ENCODE measurements at places on chromosomes 7 and 10.

- DNase-seq, result no peak
- no peak overlapping the region for H3K4me3 ChIP-seq
- H3K36me3 ChIP-seq, result no peaks in the 10 kb centered on the region
- H3K27me3 ChIP-seq, result no peaks in the 10 kb centered on the region
- H3K27ac ChIP-seq, result no peak overlapping the region
- no peaks in the 10 kb centered on the region for H3K4me1 ChIP-seq
Observed at GRCh38 chr10:24642921-24643678, 80.6 kb downstream of the ARHGAP21 start.

DNA sequence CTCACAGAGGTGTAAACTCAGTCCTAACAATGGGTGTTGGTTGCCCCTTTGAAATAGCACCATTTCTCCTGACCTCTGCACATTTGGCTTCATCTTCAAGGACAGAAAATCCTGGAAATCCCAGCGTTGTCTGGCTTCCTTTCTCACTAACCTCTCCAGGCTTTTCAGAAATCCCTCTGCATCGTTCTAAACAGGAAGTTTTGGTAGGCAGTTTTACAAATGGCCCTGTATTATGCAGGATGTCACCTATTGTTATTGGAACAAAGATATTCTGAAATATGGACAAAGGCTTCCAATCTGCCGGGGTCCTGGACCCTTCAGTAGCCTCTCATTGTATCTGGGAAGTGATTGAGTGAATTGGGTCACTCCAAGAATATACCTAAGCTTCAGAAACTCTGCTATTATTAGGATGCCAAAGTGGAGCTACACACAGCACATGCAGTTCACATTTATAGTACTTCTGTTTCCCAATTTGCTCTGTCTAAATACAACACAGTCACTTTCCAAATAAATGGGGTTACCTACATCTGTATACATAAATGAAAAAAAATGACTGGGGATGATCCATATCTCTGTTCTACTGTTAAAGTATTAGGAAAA is 134.8 kb upstream of the KLF6 start:
- H3K27me3 ChIP-seq, result no peaks in the 10 kb centered on the region
- H3K36me3 ChIP-seq, result no peaks in the 10 kb centered on the region
- DNase-seq, result no peak
- no peak overlapping the region for H3K4me3 ChIP-seq
- H3K27ac ChIP-seq, result no peak overlapping the region

- H3K27me3 ChIP-seq, result no peaks in the 10 kb centered on the region
- no peak for DNase-seq
- H3K4me1 ChIP-seq, result no peaks in the 10 kb centered on the region
- no peak overlapping the region for H3K4me3 ChIP-seq
- H3K27ac ChIP-seq, result no peak overlapping the region
Observed at GRCh38 chr10:60298408-60299389, 91.0 kb downstream of the ANK3 start.

DNA sequence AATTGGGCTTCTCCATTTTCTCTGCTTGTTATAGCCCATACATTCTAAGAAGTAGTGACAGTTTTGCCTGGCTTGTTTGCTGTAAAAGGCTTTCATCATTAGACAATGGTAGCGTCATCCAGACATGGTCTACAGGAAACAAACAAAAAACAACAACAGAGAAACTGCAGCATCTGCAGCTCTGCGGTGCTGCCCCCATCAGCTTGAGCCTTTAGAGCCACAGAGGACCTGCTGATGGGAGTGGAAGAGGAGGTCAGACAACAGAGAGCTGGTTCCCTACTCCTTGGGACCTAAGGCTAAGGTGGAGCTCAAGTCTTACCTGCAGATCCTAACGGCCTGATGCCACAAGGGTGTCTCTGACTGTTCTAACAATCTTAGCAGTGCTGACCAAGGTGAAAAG is 3.1 kb downstream of the INA start:
- H3K36me3 ChIP-seq, result no peaks in the 10 kb centered on the region
- no peak overlapping the region for H3K27ac ChIP-seq
- no peak overlapping the region for H3K4me3 ChIP-seq
- H3K4me1 ChIP-seq, result peaks cover 4% of the 10 kb centered on the region
- peaks cover 68% of the 10 kb centered on the region for H3K27me3 ChIP-seq

- no peak overlapping the region for H3K27ac ChIP-seq
- no peaks in the 10 kb centered on the region for H3K27me3 ChIP-seq
- peaks cover 4% of the 10 kb centered on the region for H3K4me1 ChIP-seq
- H3K36me3 ChIP-seq, result no peaks in the 10 kb centered on the region
- no peak for DNase-seq
- no peak overlapping the region for H3K4me3 ChIP-seq
Observed at GRCh38 chr7:85160223-85160622, 26.6 kb downstream of the SEMA3D start.

DNA sequence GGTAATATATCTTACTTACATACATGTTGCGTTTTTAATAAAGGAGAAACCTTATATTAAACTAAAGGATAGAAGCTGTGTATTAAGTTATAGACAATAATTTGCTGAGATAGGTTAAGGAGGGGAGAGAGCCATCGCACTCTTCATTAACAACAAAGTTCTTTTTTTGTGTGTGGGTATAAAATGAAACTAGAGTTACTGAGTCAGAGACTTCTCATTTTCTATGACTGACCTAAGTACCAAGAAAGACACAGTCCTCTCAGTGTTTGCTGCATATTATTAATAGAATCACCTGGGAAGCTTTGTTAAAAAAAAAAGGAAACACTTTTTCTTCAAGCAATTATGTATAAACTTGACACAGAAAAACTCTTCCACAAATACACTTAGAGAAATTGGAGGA is 31.4 kb downstream of the FEZF1 start:
- no peaks in the 10 kb centered on the region for H3K4me1 ChIP-seq
- no peaks in the 10 kb centered on the region for H3K36me3 ChIP-seq
- DNase-seq, result no peak
- no peak overlapping the region for H3K27ac ChIP-seq
- no peak overlapping the region for H3K4me3 ChIP-seq
- H3K27me3 ChIP-seq, result no peaks in the 10 kb centered on the region

DNA sequence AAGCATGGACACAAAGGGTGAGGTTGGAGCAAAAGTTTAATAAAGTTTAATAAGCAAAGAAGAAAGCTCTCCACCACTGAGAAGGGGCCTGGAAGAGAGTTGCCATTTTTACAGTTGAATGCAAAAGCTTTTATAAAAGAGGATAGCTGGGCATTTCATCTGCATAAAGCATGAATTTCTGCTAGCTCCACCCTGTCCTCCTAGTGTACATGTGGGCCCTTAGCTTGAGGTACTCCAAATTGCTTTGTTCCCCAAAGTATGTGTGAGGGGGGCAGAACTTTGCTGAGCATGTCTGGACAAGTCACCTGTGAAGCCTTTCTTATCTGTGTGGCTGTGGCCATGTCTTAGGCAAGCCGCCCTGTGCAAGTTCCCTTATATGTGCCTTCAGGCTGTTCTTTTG is 22.6 kb upstream of the CROT start:
- H3K4me3 ChIP-seq, result no peak overlapping the region
- no peaks in the 10 kb centered on the region for H3K27me3 ChIP-seq
- no peak overlapping the region for H3K27ac ChIP-seq
- peaks cover 18% of the 10 kb centered on the region for H3K36me3 ChIP-seq

- no peak overlapping the region for H3K27ac ChIP-seq
- H3K4me1 ChIP-seq, result no peaks in the 10 kb centered on the region
- no peak overlapping the region for H3K4me3 ChIP-seq
- no peak for DNase-seq
- no peaks in the 10 kb centered on the region for H3K27me3 ChIP-seq
- no peaks in the 10 kb centered on the region for H3K36me3 ChIP-seq
Observed at GRCh38 chr7:71657386-71657785, 525.4 kb downstream of the GALNT17 start.

DNA sequence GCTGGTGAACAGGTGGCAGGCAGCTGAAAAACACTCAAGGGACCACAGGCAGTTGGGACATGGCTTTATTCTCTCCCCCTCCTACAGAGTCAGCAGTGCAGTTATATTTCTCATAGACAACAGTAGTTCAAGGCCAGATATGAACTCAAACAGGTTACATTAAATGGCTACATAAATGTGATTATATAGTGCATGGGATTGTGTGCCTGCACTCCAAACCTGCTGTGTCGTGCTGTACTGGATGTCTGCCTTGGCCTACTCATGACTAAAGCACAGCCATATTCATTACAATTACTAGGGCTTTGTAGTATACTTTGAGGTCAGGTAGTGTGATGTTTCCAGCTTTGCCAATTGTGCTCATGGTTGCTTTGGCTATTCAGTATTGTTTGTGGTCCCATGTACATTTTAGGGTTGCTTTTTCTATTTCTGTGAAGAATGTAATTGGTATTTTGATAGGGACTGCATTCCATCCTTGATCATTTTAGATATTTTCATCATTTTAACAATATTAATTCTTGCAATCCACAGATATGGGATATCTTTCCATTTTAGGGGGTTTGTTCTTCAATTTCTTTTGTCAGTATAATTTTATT is 393.6 kb downstream of the CNTNAP2 start:
- no peak for DNase-seq
- H3K27me3 ChIP-seq, result no peaks in the 10 kb centered on the region

GRCh38 chr7:152402384-152403250 is 33.2 kb downstream of the KMT2C start:
- H3K4me3 ChIP-seq, result no peak overlapping the region
- no peaks in the 10 kb centered on the region for H3K27me3 ChIP-seq
- peaks cover 11% of the 10 kb centered on the region for H3K4me1 ChIP-seq
- H3K36me3 ChIP-seq, result peaks cover 12% of the 10 kb centered on the region
- DNase-seq, result no peak

DNA sequence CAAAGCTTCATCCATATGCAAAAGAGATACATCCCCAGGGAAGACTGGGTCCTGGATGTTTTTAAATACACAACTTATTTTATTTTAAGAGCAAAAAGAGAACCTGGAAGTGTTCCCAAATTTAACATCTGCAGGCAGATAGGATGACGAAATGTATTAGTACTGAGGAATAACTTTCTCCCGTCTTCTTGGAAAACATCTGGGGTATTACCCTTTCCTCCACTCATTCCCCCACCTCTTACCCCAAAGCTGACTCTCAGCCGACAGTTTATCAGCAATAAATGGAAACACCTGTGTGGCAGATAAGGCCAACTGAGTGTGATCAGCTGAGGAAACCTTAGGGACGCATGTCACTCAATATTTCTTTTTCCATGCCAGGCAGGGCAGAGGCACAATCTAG is 435.6 kb upstream of the NPVF start:
- no peak overlapping the region for H3K4me3 ChIP-seq
- H3K36me3 ChIP-seq, result no peaks in the 10 kb centered on the region
- no peak overlapping the region for H3K27ac ChIP-seq
- H3K27me3 ChIP-seq, result peaks cover 4% of the 10 kb centered on the region
- DNase-seq, result no peak
- H3K4me1 ChIP-seq, result no peaks in the 10 kb centered on the region

DNA sequence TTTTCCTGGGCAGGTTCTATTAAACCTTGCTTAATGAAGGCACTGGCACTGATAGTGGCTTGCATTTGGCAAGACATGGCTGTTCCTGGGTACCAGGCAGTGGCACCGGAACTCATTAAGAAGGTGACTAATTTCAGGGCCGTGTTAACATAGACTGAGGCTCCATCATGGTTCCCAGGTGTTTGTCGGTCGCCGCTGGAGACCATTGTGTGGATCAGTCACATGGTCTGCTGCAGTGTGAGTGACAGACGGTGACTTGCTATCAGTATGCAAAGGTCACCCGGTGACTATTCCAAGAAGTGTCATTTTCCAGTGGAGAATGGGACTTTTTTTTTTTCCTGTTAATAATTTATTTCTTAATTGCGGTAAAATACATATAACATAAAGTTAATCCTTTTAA is 106.3 kb downstream of the INSYN2A start:
- H3K4me1 ChIP-seq, result no peaks in the 10 kb centered on the region
- H3K36me3 ChIP-seq, result no peaks in the 10 kb centered on the region
- H3K4me3 ChIP-seq, result no peak overlapping the region
- no peak for DNase-seq

DNA sequence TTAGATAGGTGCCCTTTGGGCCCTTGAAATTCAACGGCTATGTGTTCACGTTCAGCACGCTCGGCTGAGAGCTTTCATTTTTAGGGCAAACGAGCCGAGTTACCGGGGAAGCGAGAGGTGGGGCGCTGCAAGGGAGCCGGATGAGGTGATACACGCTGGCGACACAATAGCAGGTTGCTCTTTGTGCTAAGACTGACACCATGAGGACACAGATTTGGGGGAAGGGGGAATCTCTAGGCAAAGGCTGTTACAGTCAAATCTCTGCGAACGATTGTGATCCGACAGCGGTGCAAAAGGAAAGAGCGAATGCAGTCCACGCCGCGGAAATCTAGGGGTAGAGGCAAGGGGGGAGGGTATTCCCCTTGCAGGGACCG is 667 bp downstream of the KLLN start:
- H3K36me3 ChIP-seq, result peaks cover 8% of the 10 kb centered on the region
- H3K4me1 ChIP-seq, result peaks cover 40% of the 10 kb centered on the region
- peak overlapping the region; percentile 96 for H3K27ac ChIP-seq
- H3K27me3 ChIP-seq, result no peaks in the 10 kb centered on the region
- DNase-seq, result no peak

GRCh38 chr10:76388321-76389023 is 957.0 kb downstream of the LRMDA start:
- H3K27ac ChIP-seq, result no peak overlapping the region
- H3K36me3 ChIP-seq, result no peaks in the 10 kb centered on the region
- no peaks in the 10 kb centered on the region for H3K27me3 ChIP-seq
- no peak overlapping the region for H3K4me3 ChIP-seq

DNA sequence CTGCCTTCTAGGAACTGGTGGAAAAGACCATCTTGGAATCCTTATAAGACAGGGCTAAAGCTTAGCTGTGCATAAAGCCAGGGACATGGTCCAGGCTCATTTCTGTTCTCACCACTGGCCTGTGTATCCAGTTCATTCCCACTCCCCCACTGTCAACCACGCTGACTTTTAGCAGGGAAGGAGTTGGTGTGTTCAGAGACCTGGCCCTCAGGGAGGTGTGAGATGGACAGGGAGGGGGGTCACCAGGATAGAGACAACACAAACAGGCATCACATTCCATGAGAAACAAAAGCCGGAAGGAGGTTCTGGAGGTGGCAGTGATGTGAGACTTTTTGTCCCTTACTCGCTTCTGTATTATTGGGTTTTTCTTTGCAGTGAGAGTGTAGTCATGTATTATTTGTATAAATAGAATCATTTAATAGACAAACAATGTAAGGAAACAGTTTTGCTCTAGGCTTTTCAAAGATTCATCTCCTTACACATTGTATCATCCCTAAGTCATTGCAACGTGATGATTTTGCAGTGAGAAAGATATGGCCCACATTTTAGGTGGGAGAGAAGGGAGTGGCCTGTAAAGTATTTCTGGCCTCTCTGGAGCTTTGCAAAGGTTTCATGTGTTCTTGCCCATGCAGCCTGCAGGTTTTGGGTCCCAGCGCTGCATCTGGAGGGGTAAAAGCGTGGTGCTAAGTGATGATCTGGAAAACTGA is 52.0 kb downstream of the EEPD1 start:
- H3K36me3 ChIP-seq, result no peaks in the 10 kb centered on the region
- no peak for DNase-seq
- H3K27me3 ChIP-seq, result no peaks in the 10 kb centered on the region
- no peak overlapping the region for H3K4me3 ChIP-seq
- H3K27ac ChIP-seq, result no peak overlapping the region
- H3K4me1 ChIP-seq, result peaks cover 34% of the 10 kb centered on the region

- H3K27me3 ChIP-seq, result no peaks in the 10 kb centered on the region
- H3K27ac ChIP-seq, result no peak overlapping the region
- peaks cover 57% of the 10 kb centered on the region for H3K36me3 ChIP-seq
- DNase-seq, result no peak
- peaks cover 11% of the 10 kb centered on the region for H3K4me1 ChIP-seq
Observed at GRCh38 chr7:38889872-38890432, 19.0 kb downstream of the VPS41 start.

- DNase-seq, result no peak
- H3K27ac ChIP-seq, result no peak overlapping the region
- peaks cover 2% of the 10 kb centered on the region for H3K4me1 ChIP-seq
- no peak overlapping the region for H3K4me3 ChIP-seq
- H3K27me3 ChIP-seq, result no peaks in the 10 kb centered on the region
Observed at GRCh38 chr7:105655500-105656380, 74.4 kb upstream of the EFCAB10 start.
